Naive B cell (primary cell): ENCODE measurements at places on chromosomes 16 and 17. TPM values are rescaled to one million over a fixed set of nuclear protein-coding genes. Genes with fewer than 3 reads are reported as not detected.
A peak's percentile ranks its signal among the peaks of the same experiment; 100 is the strongest.

- no peaks in the 10 kb centered on the region for H3K36me3 ChIP-seq
- DNase-seq = no peak
- H3K27me3 ChIP-seq = peaks cover 50% of the 10 kb centered on the region
- no peak overlapping the region for H3K27ac ChIP-seq
- H3K4me1 ChIP-seq = no peaks in the 10 kb centered on the region
Measured at GRCh38 chr17:45672301-45672700, 111.8 kb upstream of the CRHR1 start.

DNA sequence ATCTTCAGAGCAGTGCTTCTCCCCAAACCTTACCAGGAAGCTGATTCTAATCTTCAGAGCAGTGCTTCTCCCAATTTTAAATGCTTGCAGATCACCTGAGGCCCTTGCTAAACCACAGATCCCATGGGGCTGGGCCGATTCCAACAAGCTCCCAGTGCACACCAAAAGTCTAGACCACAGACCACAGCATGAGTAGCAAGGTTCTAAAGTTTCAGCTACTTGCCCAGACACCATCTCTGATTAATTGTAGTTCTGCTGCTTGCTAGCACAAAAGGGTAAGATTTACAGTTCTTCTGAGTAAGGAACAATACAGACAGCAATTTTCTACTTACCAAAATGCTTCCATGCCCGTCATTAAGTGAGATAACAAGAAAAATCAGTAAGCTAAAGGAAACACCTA lies 12.2 kb downstream of the CLEC3A start:
- H3K27ac ChIP-seq = no peak overlapping the region
- peaks cover 30% of the 10 kb centered on the region for H3K27me3 ChIP-seq
- H3K4me3 ChIP-seq = no peak overlapping the region
- no peaks in the 10 kb centered on the region for H3K36me3 ChIP-seq
- no peaks in the 10 kb centered on the region for H3K4me1 ChIP-seq

- peaks cover 12% of the 10 kb centered on the region for H3K27me3 ChIP-seq
- H3K36me3 ChIP-seq = no peaks in the 10 kb centered on the region
- DNase-seq = no peak
- peaks cover 40% of the 10 kb centered on the region for H3K4me1 ChIP-seq
Measured at GRCh38 chr16:57388359-57389086, 16.0 kb upstream of the CCL17 start.

DNA sequence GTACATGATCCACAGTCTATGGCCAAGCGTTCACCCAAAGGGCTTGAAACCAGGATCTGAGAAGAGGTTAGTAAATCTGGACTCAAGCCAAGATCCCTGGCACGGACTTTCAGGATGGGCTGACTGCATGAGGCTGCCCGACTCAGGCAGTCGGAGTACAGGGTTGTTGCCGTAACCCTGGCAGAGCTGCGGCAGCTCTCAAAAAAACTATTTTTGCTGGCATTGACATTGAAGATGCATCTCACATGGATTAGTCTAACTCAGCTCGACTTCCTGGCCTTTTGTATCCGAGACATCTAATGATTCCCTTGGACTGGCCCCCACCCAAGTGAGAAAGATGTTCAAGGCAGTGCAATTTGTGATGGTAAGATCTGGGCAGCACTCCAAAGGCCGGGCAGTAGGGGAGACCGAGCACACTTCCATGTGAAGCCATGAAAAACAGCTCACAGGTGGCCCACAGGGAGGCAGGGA lies 6.2 kb downstream of the SLC47A1 start:
- H3K27me3 ChIP-seq = peaks cover 23% of the 10 kb centered on the region
- H3K4me3 ChIP-seq = no peak overlapping the region
- no peaks in the 10 kb centered on the region for H3K36me3 ChIP-seq
- no peak overlapping the region for H3K27ac ChIP-seq
- no peaks in the 10 kb centered on the region for H3K4me1 ChIP-seq

- peaks cover 31% of the 10 kb centered on the region for H3K4me1 ChIP-seq
- H3K4me3 ChIP-seq = peak overlapping the region; percentile 25
- DNase-seq = no peak
- H3K36me3 ChIP-seq = no peaks in the 10 kb centered on the region
- H3K27me3 ChIP-seq = peaks cover 42% of the 10 kb centered on the region
Measured at GRCh38 chr17:39735882-39736281, 1.9 kb upstream of the GRB7 start.

DNA sequence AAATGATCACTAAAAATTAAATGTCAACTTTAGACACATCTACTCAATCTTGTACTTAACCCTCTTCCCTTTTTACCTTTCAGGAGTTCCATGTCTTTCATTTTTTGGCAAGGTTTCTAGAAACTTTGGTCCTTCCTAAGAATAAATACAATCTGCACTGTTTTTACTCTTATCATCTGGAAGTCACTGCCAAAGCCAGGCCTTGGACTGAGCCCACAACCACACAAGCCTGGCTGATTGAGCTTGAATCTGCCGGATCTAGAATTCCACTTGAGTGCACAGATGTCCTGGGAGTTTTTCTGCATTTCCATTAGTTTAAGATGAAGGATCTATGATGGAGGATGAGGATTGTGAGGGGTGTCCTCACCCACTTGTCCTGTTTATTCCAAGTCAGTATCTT lies 126.1 kb downstream of the VPS53 start:
- no peak overlapping the region for H3K27ac ChIP-seq
- H3K36me3 ChIP-seq = peaks cover 6% of the 10 kb centered on the region
- H3K27me3 ChIP-seq = no peaks in the 10 kb centered on the region
- no peak overlapping the region for H3K4me3 ChIP-seq
- H3K4me1 ChIP-seq = no peaks in the 10 kb centered on the region

DNA sequence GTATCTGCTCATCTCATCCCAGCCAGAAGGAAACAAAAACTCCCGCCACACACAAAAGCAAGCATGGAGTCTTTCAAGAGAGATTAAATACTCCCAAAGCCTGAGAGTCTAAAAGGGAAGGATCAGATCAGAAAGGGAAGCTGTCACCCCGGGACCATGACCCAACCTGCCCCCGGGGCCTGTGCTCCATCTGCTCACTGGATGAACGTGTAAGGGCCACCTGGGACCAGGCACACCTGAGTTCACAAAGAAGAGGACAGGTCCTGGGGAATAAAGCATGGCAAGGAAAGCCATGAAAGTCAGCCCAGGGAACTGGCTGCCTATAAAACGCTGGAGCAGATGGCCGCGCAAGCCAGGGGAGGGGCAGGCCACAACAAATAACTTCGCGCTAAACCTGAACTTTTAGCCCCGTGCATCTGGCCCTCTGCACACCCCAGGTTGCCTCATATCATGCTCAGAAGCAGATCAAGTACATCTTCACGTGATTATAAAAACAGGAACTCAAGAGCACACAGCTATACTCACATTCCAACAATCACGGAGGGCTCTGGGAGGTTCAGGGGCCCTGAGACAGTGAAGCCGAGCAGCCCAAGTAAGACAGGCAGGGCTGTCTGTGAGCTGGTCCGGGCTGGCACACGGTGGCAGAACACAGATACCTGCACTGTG lies 3.4 kb downstream of the TMEM11 start:
- no peaks in the 10 kb centered on the region for H3K36me3 ChIP-seq
- H3K27me3 ChIP-seq = no peaks in the 10 kb centered on the region
- no peak overlapping the region for H3K4me3 ChIP-seq
- no peak for DNase-seq
- peaks cover 40% of the 10 kb centered on the region for H3K4me1 ChIP-seq

GRCh38 chr16:51305337-51305736 lies 154.3 kb upstream of the SALL1 start:
- no peak overlapping the region for H3K4me3 ChIP-seq
- no peak for DNase-seq
- H3K36me3 ChIP-seq = peaks cover 4% of the 10 kb centered on the region
- H3K27me3 ChIP-seq = no peaks in the 10 kb centered on the region
- no peak overlapping the region for H3K27ac ChIP-seq

- peaks cover 7% of the 10 kb centered on the region for H3K4me1 ChIP-seq
- H3K27ac ChIP-seq = no peak overlapping the region
- no peaks in the 10 kb centered on the region for H3K27me3 ChIP-seq
- H3K4me3 ChIP-seq = no peak overlapping the region
- DNase-seq = no peak
Measured at GRCh38 chr16:1816396-1817275, 10.0 kb downstream of the HAGH start.

- H3K4me3 ChIP-seq = peak within 1 kb of the TSS; percentile 96
- peaks cover 42% of the 10 kb centered on the region for H3K4me1 ChIP-seq
- no peaks in the 10 kb centered on the region for H3K36me3 ChIP-seq
- H3K27me3 ChIP-seq = peaks cover under 1% of the 10 kb centered on the region
- H3K27ac ChIP-seq = peak within 1 kb of the TSS; percentile 98
Measured at GRCh38 chr17:81295031-81295675, at the start of gene SLC38A10. SLC38A10 (minus strand) TSS chr17:81295307; CDS start chr17:81294921, 386 bp downstream.

GRCh38 chr17:57210224-57210553 lies 46.1 kb upstream of the MSI2 start:
- no peaks in the 10 kb centered on the region for H3K4me1 ChIP-seq
- H3K36me3 ChIP-seq = no peaks in the 10 kb centered on the region
- H3K27ac ChIP-seq = no peak overlapping the region
- H3K27me3 ChIP-seq = peaks cover 24% of the 10 kb centered on the region

Gene ETV4
- polyA plus RNA-seq = 0.12 TPM

DNA sequence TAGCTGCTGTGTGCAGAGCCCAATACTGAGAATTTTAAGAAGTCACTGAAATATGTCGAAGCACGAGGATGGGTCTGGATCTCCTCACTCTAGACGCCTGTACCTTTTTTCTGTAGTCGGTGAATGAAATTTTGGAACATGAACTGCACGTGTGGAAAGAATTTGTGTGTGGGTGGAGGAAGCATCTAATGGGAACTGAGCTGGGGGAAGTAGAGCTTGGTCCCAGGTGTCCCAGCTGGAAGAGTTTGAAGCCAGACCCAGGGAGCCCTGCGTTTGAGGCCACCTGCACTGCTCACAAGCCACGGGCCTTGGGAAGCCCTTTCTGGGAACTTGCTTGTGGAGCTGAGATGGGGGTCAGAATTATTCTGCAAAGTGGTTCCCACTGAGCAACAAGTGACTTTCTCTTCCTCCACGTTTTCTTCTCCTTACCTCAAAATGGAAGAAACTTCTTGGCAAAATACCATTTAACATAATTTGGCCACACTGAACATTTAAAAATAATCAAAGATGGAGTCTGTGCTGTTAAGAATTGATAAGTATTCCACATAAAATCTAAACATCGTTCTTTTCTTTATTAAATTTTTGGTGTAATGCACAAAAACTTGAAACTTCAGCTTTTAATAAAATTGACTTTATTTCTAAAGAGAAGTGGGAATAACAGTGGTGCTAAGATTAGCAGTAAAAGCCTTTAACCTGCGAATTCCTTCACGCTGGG lies 163.8 kb downstream of the PRKCA start:
- no peak overlapping the region for H3K27ac ChIP-seq
- H3K36me3 ChIP-seq = no peaks in the 10 kb centered on the region
- DNase-seq = no peak
- peaks cover 8% of the 10 kb centered on the region for H3K4me1 ChIP-seq
- no peak overlapping the region for H3K4me3 ChIP-seq

Gene ACSM3
- polyA plus RNA-seq = 6.7 TPM

DNA sequence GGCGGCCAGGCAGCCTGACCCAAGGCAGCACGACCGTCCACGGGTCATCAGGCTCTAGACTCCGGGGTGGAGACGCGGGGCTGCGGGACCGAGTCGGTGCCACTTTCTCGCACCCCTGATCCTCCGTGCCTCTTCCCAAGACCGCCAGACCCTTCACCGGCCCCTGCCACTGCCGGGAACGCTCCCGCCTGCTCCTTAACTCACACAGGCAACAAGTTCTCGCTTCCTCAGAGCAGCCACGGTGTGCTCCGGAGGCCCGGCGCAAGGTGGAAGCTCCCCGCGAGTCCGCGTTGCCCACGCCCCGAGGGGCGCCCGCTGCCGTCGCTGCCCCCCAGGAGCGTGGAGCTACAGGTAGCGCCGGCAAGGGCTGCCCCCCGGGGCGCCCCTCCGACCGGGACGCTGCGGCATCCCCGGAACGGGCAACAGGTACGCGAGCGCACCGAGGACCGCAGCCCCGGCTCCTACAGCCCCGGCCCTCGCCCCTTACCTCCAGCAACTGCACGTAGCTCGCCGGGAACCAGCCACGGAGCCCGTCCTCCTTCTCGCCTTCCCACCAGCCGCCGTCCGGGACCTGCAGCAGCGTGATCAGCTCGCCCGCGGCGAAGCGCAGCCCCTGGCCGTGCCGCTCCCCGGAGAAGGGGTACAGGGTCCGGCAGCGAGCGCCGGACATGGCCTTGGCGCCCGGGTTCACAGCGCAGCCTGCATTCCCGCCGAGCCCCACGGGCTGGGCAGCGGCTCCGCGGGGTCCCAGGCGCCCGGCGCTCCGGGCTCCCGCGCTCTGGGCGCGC lies 491 bp downstream of the GAS7 start:
- H3K27me3 ChIP-seq = peaks cover 16% of the 10 kb centered on the region
- DNase-seq = peak; percentile 2
- no peak overlapping the region for H3K27ac ChIP-seq

- H3K4me3 ChIP-seq = no peak overlapping the region
- H3K4me1 ChIP-seq = no peaks in the 10 kb centered on the region
- no peaks in the 10 kb centered on the region for H3K27me3 ChIP-seq
- DNase-seq = no peak
Measured at GRCh38 chr17:71482625-71483024, 638.2 kb upstream of the SOX9 start.

Gene PIK3R6
- not detected for polyA plus RNA-seq

DNA sequence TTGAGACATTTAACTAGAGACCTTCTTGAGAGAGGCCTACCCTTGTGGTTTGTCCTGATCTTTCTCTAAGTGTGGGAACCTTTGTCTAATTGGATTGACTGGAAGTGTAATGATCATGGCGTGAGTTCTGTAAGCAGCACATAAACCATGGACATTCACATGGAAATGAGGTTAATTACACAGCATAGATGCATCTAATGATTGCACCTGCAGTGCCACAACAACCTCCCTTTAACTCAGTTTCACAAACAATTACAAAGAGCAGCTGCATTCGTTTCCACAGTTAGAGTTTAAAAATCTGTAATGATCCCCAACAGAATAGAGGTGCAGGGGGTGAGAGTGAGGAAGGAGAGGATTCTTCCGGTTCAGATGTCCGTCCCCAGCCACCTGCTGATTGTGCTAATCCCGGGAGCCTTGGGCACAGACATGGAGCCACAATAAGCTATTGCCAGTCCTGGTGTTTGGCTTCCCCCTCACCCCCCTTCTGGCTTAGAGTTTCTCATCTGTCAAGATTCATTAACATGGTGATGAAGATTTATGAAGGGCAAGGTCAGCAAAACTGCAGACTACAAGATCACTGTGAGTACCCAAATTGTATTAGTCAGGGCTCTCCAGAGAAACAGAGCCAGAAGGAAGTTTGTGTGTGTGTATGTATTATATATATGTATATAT lies 659.2 kb upstream of the SOX9 start:
- H3K36me3 ChIP-seq = no peaks in the 10 kb centered on the region
- H3K4me3 ChIP-seq = no peak overlapping the region
- no peak overlapping the region for H3K27ac ChIP-seq

Gene CARD14
- not detected for polyA plus RNA-seq

Gene PLA2G10
- not detected for polyA plus RNA-seq

DNA sequence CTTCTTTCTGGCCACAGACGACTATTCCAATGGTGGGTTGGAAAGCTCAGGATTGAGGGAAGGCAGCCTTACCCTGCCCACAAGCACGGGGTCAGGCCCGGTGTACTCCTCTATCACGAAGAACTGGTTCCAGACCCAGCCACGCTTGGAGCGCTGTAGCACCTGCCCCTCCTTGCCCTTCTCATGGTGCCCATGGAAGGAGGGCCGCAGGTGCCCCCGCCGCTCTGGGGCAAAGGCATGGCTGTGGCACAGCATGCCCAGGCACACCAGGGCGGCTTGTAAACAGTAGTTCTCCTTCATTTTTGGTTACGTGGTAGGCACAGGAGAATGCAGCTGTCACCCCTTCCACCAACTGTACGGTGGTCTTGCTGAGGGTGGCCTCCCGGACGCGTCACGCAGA lies 117.3 kb downstream of the CDH11 start:
- no peaks in the 10 kb centered on the region for H3K27me3 ChIP-seq
- H3K27ac ChIP-seq = no peak overlapping the region
- no peak overlapping the region for H3K4me3 ChIP-seq

GRCh38 chr17:17985555-17985954 lies 12.9 kb downstream of the DRC3 start:
- no peaks in the 10 kb centered on the region for H3K36me3 ChIP-seq
- no peak overlapping the region for H3K4me3 ChIP-seq
- H3K4me1 ChIP-seq = no peaks in the 10 kb centered on the region
- H3K27ac ChIP-seq = no peak overlapping the region
